HT-29 (cell line): ENCODE measurements at places on chromosomes 12 and 14. TPM values are rescaled to one million over a fixed set of nuclear protein-coding genes. Genes with fewer than 3 reads are reported as not detected.

GRCh38 chr14:36367985-36368774 is 47.7 kb upstream of the MBIP start:
- no peak for DNase-seq

DNA sequence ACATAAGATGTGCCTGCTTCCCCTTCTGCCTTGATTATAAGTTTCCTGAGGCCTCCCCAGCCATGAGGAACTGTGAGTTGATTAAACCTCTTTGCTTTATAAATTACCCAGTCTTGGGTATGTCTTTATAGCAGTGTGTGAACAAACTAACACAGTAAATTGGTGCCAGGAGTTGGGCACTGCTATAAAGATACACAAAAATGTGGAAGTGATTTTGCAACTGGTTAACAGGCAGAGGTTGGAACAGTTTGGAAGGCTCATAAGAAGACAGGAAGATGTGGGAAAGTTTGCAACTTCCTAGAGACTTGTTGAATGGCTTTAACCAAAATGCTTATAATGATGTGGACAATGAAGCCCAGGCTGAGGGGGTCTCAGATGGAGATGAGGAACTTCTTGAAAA is 264.1 kb downstream of the DACT1 start:
- DNase-seq: no peak

DNA sequence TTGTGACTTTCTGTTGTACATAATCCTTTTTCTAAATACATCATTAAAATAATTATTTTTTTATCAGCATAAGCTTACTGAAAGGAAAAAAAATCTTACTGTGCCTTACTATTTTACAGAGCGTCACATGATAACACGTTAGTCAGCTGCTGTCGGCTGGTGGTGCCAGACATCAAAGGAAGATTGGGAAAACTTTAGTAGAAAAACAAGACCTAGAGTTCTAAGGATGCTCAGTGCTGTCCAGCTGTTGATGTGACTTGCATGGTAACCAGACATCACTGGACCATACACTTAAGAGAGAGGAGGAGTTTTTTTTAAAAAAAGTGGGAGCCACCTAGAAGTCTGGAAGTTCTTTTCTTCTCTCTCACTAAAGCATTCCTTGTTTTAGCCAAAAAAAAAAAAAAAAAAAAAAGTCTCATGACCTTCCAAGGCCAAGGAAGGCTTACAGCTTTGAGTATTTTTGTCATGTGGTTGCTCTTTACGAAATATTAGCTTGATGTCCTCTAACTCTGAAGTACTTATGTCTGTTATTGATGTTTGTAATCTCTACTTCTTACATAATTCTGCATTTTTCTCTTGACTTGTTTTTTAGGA is 4.5 kb downstream of the RASSF8 start:
- no peak for DNase-seq

TM9SF1 gene
- total RNA-seq: 41.4 and 44.4 TPM in 2 replicates

TAS2R13 gene
- 0.16 and 0.46 TPM in 2 replicates for total RNA-seq

SLC6A12 gene
- total RNA-seq: 0.13 TPM in 1 of 2 replicates, not detected in the other
